ENCODE measurements at places on chromosomes 6 and 20.

DNA sequence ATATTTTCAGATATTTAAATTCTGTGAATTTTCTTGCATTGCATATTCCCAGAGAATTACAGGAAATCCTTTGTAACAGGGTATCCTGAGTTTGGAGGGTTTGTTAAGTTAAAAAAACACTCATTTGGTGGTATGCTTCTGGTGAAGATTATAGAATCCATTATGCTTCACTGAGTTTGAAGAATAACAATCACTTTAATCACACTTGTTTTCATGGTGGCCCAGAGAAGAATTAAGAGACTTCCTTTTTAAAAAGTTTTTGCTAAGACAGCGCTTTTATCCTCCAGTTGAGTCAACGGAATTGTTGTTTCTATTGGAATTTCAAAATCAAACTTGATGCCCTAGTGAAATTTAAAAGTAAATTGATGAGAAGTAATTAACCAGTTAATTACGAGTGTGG, 17.4 kb downstream of the PLEKHG1 start:
- DNase-seq, result no peak

- no peak for DNase-seq
Observed at GRCh38 chr6:114906096-114906495, 563.3 kb upstream of the HS3ST5 start.

- no peak for DNase-seq
Observed at GRCh38 chr6:89509777-89510281, 76.9 kb downstream of the ANKRD6 start.

- no peak for DNase-seq
Observed at GRCh38 chr6:1739680-1740079, 130.0 kb downstream of the FOXC1 start.

DNA sequence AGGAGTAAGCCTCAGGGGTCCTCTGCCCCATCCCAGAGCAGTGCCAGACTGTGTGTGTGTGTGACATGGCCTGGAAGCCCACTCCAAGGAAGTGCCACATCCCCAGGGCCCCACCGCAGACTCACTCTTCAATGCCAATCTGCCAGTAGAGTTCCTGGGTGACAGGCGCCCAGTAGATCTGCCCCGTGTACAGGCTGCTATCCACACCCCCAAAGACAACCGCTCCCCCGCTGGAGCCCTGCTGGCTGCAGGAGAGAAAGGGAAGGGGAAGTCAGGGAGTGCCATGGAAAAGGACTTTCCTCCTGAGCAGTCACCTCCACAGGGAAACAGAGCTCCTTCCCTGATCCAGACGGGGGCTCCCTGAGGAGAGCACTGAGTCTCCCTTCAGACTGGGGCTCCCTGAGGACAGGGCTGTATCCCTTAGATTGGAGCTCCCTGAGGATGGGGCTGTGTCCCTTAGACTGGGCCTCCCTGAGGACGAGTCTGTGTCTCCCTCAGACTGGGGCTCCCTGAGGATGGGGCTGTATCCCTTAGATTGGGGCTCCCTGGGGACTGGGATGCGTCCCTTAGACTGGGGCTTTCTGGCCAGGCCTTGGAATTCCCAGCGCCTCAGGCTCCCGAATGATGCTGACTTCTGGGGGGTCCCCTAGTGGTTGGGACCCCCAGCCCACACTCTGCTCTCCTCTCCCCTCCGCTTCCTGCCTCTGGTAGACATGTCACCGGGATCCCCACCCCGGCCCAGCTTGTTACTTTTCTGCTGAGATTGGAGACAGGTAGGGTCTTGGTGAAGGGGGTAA, 5.2 kb upstream of the TFEB start:
- DNase-seq, result no peak

DNA sequence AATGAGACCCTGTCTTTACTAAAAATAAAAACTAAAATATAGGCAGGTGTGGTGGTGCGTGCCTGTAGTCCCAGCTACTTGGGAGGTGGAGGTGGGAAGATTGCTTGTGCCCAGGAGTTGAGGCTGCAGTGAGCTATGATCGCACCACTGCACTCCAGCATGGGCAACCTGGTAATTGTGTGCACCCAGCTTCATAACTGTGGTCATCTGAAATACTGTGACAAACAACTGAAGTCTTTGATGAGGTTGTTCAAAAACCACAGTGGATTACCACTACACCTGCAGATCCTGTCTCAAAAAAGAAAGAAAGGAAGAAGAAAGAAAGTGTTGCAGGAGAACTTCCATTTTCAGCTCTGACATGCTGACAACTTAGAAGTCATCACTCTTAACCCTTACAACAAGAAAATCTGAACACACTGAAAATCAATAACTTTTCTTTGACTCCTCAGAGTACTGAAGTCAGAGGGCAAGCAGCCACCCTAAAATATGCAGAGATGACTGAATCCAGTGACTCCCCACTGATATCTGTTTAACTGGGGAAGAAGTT, 13.8 kb upstream of the ZBP1 start:
- DNase-seq, result no peak

DNA sequence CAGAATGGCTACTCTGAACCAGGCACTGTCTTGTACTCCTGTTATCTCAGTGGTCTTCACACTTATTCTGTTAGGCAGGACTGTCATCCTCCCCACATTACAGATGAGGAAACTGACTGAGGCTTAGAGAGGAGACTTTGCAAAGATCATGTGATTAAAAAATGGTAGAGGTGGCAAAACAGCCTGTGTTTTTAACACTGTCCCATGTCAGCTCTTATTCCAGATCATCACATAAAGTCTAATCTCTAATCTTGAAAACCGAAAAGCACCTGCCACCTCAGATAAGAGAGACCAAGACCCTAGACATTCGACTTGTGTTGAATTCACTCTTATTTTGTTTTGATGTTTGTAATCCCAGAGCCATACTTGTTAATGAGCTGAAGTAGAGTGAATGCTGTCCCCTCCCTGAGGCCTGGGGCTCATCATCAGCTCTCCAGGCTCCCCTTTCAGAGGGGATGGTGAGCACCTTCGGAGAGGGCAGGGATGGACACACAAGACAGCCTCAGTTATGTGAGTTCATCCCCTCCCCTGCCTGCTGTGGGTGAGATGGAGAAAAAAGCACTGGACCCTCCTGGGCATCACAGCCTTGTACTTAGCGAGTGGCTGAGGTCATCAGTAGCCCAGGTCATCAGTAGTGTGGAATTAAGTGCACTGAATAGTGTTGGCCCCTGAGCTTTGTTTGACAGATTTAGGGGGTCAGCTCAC, 30.6 kb downstream of the MTHFD1L start:
- DNase-seq, result no peak

GRCh38 chr6:106875782-106876321, 98.7 kb downstream of the CD24 start:
- no peak for DNase-seq

- DNase-seq, result no peak
Observed at GRCh38 chr6:127119102-127120022, 891 bp downstream of the RSPO3 start.

DNA sequence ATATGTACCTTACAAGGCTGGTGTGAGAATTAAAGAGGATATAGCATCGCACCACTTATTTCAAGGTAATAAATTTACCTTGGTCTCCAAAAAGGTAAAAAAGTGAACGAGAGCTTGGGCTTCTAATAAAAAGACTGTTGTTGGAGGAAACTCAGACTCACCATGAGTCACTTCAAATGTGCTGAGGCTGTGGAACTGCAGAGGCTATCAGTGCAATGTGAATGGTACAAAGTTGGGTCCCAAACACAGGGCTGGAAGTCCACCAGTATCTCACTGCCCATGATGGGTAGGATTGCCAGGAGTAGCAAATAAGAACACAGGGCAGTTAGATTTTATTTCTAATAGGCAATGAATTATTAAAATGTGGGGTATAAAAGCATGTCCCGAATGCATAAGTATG, 200.6 kb downstream of the MAFB start:
- no peak for DNase-seq

DNA sequence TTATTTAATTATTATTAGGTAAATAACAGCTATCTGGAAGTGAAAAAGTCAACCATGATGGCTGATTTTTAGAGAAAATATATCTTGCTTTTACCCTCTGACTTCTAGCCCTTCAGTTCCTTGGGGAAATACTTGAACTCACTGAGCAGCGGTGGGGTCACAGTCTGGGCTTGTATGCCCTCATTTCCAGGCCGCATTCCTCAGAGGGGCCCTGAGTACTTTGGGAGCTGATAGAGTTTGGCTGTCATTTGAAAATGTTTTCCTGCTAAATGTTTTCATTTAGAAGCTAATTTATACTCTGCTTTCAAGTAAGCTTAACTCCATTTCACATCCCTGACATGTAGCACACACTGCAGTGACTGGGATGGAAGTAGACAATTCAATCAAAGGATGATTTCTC, 1028.5 kb downstream of the KIF16B start:
- DNase-seq, result no peak

DNA sequence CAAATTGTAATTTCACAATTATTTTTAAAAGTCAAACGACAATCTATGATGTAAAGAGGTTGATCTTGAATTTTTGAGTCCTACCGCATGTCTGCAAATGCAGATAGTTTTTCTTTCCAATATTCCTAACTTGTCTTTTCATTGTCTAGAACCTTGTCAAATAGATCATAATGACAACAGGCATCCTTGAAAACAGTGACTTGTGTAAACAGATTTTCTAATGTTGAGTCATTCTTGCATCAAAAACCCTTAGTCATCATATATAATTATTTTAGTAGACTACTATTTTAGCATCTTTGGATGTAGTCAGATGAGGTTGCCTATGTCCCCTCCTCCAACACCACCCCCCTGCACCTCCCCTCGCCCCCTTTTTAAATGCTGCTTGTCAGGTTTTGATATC, 43.8 kb downstream of the BMP6 start:
- DNase-seq, result no peak

DNA sequence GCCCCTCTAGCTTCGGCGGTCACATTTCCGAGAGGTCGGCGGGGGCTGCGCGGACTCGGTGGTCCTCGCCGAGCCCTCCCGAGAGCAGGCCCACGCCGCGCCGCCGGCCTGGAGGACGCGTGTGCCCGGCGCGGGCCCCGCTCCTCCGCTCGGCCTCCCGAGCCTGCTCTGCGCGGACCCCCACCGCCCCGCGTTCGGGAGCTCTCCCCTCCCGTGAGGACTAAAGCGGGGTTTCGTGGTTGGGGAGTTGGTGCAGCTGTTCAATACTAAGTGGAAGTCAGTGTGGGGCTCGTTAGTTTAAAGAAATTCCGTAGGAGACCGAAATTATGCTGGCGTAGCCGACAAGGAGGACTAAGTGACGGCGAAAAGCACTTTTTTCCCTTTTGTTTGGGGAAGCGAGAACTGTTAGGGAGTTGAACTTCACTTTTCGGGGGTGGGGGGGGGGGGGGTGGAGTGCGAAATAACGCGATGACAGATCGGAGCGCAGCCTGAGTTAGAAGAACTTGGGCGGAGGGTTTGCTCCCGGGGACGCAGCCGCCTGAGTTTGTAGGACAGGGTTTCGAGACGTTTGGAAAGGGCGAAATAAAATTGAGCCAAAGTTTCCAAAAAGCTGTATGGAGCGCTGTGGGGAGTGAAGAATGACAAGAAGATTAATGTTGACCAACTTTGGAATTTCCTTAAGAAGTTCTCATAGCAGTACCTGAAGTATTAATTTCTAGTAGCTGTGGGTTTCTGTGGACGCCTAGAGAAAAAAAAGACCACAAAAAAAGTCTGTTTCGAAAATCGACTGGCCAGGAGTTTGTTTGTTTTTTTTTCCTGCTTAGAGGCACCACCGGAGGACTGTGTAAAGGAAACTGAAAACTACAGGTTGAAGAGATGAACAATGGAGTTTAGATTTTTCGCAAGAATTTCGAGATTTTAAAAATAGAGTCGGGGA, 1.4 kb downstream of the QKI start:
- DNase-seq, result no peak

DNA sequence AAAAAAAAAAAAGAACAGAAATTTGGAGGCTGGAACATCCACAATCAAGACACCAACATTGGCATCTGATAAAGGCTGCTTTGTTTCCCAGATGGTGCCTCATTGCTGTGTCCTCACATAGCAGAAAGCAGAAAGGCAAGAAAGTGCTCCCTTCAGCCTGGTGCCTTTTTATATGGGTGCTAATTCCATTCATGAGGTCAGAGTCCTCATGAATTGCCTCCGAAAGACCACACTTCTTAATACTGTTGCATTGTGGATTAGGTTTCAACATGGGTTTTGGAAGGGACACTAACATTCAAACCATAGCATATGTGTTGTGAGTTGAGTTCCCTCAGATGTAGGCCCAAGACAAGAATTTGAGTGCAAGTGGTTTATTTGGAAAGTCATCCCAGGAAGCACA, 8.0 kb upstream of the C20orf202 start:
- no peak for DNase-seq

DNA sequence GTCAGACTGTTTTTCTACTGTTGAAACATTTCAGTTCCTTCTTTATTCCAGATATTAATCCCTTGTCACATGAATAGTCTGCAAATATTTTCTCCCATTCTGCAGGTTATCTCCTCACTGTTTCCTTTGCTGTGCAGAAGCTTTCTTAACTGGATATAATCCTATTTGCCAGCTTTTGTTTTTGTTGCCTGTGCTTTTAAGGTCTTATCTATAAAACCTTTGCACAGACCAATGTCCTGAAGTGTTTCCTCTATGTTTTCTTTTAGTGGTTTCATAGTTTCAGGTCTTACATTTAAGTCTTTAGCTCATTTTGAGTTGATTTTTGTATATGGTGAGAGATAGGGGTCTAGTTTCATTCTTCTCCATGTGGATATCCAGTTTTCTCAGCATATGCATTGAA, 19.2 kb downstream of the NCOA6 start:
- no peak for DNase-seq

- no peak for DNase-seq
Observed at GRCh38 chr20:44662261-44662660, 10.8 kb upstream of the ADA start.

DNA sequence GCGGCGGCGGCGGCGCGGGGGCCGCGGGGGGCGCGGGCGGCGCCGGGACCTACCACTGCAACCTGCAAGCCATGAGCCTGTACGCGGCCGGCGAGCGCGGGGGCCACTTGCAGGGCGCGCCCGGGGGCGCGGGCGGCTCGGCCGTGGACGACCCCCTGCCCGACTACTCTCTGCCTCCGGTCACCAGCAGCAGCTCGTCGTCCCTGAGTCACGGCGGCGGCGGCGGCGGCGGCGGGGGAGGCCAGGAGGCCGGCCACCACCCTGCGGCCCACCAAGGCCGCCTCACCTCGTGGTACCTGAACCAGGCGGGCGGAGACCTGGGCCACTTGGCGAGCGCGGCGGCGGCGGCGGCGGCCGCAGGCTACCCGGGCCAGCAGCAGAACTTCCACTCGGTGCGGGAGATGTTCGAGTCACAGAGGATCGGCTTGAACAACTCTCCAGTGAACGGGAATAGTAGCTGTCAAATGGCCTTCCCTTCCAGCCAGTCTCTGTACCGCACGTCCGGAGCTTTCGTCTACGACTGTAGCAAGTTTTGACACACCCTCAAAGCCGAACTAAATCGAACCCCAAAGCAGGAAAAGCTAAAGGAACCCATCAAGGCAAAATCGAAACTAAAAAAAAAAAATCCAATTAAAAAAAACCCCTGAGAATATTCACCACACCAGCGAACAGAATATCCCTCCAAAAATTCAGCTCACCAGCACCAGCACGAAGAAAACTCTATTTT, 2.0 kb downstream of the FOXC1 start:
- DNase-seq, result no peak

Data from iPS DF 6.9 (cell line).